ENCODE measurements at places on chromosomes 5 and 9.

- peak; percentile 37 for DNase-seq
Observed at GRCh38 chr5:181098762-181099601, 32.0 kb downstream of the OR2V1 start.

GRCh38 chr9:115596746-115597080 lies 478.8 kb upstream of the TNC start:
- DNase-seq: no peak

DNA sequence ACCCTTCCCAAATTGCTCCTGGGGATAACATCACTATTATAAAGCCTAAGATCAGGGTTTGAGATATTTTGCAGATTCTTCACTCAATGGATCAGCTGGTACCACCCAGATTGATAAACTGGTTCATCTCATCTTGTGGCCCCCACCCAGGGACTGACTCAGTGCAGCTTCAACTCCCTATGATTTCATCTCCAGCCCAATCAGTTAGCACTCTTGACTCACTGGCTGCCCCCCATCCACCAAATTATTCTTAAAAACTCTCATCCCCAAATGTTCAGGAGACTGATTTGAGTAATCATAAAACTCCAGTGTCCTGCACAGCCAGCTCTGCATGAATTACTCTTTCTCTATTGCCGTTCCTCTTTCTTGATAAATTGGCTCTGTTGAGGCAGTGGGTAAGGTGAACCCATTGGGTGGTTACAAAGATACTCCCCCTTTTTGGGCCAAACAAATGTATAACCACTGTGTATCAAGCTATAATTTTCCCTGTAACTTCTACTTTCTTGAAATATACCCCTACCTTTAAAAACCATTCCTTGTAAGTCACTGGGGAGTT lies 263.3 kb upstream of the IL12B start:
- no peak for DNase-seq

DNA sequence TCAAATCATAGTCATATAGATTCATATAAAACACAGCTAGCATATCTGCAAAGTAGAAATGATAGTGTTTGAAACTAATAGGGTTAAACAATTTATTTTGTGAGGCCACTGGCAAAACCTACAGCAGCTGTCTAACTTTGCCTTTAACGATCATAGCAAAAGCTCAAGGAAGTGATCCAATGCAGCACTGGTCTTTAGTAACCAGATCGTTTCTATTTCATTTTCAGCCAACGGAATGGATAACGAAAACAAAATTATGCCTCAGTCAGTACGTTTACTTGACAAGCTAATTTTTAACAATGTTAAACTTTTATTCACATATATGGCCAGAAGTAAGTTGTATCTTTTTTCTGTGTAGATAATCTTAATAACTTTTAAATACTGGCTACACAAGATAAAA lies 17.7 kb downstream of the MLLT3 start:
- no peak for DNase-seq

- no peak for DNase-seq
Observed at GRCh38 chr5:33937707-33938506, 1.7 kb downstream of the RXFP3 start.

All from mesendoderm (in vitro differentiated cells).